ENCODE measurements at places on chromosomes 13 and 19.

DNA sequence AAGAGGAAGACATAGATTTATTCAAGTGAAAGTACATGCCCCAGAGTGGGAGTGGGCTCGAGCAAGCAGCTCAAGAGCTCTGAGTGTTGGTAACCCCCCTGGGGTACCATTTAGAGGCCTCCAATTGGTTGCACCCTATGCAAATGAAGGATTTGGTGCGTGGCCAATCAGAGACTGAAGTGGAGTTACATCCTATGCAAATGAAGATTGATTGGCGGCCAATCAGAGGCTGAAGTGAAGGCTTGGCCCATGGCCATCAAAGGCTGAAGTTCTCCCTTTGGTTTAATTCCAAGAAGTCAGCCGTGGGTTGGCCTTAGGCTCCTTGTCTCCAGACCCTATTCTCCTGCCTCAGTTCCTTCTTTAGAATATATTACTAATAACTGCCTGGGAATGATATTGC is 12.9 kb upstream of the IGFL1 start:
- DNase-seq: no peak

- DNase-seq: no peak
Measured at GRCh38 chr19:46828484-46828883, 22.2 kb downstream of the AP2S1 start.

- DNase-seq: no peak
Measured at GRCh38 chr13:78045916-78046315, 127.3 kb upstream of the EDNRB start.

DNA sequence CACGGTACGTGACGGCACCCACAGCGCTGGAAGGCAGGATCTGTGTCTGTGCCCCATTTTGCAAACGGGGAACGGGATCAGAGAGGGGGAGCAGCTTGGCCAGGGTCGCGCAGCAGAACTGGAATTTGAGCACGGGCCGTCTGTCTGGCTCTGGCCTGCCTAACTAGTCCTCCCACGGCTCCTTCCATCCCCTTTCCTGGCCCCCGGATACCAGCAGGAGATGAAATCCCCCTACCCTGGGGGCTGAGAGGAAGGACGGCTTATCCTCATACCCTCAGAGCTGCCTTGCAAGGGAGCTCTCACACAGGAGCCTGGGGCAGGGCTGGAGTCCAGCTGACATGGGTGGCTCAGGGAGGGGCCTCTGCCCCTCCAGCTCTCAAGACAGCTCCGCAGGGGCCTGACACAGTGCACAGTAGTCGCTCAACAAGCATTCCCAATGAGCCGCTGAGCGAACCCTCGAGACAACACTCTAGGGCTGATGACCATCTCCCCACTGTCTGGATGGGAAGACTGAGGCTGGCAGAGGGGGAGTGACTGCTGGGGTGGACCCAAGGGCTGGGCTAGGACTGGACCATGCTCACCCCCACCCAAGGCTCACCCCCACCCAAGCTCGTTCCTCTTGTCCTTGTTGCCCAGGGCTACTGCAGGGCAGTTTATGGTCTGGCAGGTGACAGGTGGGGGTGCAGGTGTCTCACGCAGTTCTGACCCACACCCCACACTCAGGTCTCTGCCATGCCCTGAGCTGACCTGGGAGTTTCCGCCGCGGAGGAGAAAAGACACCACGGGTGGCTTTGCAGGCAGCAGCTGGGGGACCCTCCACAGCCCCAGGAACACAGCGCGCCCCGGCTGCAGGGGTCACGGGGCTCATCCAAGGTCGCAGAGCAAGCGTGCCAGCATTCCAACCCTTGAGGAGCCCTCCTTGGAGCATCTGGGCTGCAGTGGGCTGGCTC is 4.0 kb downstream of the ZBTB7A start:
- no peak for DNase-seq

DNA sequence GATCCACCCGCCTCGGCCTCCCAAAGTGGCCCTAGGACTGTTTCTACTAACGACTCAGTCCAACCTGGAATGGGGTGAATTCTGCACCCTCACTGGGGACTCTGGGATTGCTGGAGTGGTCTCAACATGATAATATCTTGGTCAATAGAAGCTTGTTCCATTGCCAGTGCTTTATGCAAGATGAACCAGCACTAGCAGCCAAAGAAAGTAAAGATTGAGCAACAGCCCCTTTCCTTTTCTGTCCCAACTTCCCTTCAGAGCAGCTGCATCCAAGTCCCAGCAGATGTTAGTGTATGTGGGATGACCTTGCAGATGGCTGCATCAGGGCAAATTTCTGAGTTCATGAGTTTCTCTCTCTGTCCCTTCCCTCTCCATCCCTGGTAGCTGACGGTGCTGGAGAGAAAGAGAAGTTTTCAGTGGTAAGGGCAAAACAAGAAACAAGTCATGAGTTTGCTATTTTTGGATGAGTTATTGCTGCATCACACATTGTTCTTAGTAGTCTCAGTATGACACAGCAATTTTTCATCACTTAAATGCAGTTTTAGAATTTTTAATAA is 183.6 kb upstream of the EDNRB start:
- DNase-seq: no peak

Measured in GM19239 (cell line).